ENCODE measurements at places on chromosomes 11 and 22.

GRCh38 chr11:114108501-114109205 is 49.1 kb downstream of the ZBTB16 start:
- no peak for DNase-seq

- DNase-seq: no peak
Observed at GRCh38 chr11:35590412-35590811, 27.8 kb upstream of the FJX1 start.

GRCh38 chr22:21861264-21861848 is 6.1 kb downstream of the MAPK1 start:
- DNase-seq: no peak

GRCh38 chr11:110455718-110456117 is 26.0 kb downstream of the FDX1 start:
- no peak for DNase-seq

- no peak for DNase-seq
Observed at GRCh38 chr22:43745783-43746356, 66.2 kb downstream of the EFCAB6 start.

- DNase-seq: no peak
Observed at GRCh38 chr11:19844806-19845205, 132.2 kb downstream of the NAV2 start.

DNA sequence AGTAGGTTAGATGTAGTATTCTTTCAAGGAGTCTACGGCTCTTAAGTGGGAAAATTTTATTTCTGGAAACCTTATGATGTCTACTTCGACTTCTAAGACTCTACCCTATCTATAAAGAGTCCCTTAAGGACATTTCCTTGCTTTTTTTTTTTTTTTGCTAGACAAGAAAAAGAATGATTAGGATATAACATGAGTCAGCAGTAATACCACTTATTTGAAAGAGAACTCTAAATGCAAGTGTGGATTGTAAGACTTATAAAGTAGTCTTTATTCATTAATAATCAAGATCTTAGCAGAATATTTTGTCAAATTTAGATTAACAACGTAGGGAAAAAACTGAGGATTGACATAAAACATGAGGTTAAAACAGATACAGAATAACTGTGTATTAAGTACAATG is 71.0 kb downstream of the DKK3 start:
- DNase-seq: no peak

DNA sequence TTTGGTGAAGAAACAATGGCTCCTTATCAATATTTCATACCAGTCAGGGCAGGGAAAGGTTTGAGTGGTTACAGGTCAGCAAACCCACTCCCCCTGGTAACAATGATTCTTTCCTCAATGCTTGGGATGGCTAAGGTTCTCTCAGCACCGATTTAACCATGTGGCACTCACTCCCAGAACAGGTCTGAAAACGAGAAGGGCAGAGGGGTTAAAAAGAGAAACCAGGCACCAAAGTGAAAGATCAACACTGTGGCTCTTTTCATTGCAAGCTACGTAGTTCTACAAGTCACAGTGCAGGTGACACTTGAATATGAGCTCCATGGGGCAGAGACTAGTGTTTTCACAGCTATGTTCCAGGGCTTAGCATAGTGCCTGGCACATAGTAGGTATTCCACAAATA is 132.4 kb downstream of the PLEKHA7 start:
- DNase-seq: no peak

- DNase-seq: no peak
Observed at GRCh38 chr11:204587-205109, 2.6 kb downstream of the BET1L start.

Measured in AG04450 (cell line).